Right renal pelvis (tissue), 4 donors: ENCODE measurements at places on chromosomes 4 and X.

DNA sequence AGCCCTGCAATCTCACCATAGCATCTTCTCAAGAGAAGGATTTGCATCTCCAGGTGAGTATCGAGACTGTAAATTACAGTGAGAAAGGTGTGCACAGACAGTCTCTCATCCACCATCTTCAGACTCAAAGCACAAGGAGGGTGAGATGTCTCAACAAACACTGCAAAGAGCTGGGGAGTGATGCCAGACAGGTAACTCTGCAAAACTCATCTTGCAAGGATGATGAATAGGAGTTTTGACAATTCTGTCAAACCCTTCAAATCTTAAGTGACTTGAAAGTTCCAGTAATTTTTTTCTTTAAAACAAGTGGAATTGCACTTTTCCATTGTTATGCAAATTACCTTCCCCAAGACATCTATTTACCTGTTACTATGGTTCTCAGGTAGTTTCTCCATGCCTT is 277.2 kb upstream of the VCX3A start:
- DNase-seq, result no peak

GRCh38 chrX:121008920-121009319 is 23.4 kb upstream of the CT47A1 start:
- no peak for DNase-seq

DNA sequence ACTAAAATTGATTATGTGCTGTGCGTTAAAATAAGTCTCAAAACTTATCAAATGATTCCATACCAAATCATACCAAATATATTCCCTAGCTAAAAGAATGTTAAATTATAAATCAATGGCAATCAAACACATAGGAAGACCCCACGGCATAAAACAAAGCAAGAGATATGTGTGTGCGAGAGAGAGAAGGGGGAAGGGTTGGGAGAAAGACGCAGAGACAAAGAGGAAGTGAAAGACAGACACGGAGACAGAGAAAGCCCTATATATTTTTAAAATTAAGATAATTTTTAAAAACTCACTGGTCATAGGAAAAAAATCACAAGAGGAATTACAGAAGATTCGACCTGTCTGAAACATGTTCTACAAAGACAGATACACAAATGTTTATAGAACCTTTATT is 371.4 kb downstream of the NLGN4X start:
- no peak for DNase-seq

DNA sequence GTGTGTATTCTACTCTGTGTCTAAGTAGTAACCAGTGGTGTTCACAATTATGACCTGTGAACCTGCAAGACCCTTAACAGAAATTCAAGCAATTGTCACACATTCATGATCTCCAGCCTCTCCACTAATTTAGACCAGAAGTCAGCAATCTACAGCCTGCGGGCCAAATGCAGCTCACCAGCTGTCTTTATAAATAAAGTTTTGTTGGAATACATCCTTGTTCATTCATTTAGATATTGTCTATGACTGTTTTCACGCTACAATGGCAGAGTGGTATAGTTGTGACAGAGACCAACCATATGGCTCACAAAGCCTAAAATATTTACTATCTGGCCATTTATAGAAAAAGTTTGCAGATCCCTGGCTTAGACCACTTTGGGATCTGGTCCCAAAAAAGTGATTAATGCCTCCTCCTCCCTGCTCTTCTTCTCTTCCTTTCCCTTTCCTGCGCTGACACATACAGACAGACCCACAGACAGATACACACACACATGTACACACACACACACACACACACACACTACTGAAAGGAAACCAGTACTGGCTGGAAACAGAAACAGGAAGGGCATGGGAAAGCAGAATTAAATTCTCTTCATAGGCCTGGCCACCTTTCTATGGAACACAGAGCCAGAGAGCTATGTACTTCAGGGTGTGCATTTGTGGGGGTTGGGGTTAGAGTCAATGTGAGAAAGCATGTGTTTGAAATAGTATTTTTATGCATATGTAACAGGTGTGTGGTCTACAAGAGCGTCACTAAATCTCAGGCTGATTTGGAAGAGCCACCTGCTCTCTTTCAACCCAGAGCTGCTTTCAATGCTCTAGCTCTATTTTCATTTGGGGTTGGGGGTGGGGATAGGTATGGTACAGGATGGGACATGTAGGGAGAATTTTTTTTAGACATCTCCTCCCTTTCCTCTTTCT is 49.7 kb upstream of the TMEM164 start:
- DNase-seq, result no peak

GRCh38 chrX:41076742-41077141 is 8.5 kb upstream of the USP9X start:
- DNase-seq, result no peak

- no peak for DNase-seq
Observed at GRCh38 chrX:39335513-39336235, 534.4 kb downstream of the MID1IP1 start.

DNA sequence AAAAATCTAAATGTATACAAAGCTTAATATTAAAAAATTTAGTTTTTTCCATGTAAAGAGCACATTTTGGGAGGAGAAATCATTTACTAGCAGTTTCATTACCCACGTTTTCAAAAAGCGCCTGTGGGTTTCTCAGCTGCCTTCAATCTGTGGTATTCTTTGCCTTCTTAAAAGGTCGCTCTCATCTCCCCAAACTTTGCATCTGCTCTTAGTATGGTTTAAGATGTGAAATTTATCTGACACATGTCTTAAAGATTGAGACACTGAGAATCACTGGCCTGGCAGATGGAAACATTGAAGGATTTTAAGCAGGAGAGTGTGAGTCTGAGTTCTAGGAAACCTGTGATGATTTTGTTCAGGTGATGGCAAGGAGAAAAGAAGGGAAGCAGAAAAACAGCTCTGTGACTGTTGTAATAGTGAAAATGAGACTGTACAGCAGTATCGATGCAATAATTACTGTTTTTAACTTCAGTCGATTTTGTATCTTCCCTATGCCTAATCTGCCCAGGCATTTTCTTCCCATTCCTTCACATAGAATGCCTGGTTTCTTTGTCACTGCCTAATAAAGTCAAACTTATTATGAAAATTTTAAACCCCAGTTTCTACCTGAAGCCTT is 75.9 kb downstream of the PAQR3 start:
- no peak for DNase-seq

DNA sequence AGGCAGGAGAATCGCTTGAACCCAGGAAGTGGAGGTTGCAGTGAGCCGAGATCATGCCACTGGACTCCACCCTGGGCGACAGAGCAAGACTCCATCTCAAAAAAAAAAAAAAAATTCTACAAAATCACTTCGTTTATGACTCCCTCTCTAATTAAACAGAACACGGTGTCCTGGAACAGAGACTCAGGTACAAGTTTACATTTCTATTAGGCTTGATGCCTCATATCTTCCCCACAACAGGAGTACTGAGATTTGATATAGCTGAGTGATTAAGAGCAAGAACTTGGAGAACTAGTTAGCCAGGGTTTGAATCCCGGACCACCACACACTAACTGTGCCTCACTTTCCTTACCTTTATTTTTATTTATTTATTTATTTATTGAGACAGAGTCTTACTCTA is 42.2 kb upstream of the KLF3 start:
- no peak for DNase-seq

DNA sequence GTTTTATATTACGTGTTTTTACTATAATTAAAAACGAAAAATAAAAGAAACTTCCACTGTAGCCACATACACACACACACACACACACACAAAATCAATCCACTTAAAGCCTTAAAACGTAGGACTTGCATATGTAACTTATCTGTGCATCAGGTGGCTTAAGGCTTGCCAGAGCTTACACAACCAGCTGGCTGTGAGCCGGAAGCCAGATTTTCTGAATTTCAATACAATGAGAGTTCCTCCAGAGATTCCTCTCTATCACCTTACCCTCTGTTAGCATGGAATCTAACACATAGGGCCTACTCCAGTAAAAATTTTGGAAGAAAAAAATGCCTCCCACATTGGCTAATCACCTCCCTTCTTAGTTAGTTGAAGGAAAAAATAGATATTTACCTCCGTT is 27.9 kb upstream of the SLITRK4 start:
- no peak for DNase-seq

- no peak for DNase-seq
Observed at GRCh38 chr4:170247596-170247995, 157.8 kb upstream of the AADAT start.

DNA sequence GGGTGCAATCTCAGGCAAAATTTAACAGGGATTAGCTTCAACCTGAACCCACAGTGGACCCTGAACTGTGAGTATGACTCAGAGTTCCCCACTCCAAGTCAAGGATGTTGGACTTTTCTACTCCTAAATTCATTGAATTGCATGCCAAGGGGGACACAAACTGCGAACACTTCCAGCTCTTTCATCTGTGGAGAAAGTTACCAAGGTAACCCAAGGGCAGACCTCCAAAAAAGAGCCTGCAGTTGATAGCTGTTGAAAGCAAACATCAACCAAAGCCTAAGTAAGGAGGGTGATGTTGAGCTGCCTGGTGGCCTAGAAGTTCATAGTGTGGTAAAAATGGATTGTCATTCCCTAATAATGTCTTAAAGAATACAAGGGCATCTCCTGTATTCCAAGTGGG is 1242.9 kb downstream of the C4orf33 start:
- DNase-seq, result no peak

GRCh38 chr4:17911608-17912007 is 100.8 kb downstream of the NCAPG start:
- DNase-seq, result no peak

GRCh38 chrX:17633546-17633945 is 103.7 kb upstream of the SCML1 start:
- no peak for DNase-seq

GRCh38 chrX:152108527-152108926 is 29.9 kb downstream of the MAGEA10 start:
- DNase-seq, result no peak

DNA sequence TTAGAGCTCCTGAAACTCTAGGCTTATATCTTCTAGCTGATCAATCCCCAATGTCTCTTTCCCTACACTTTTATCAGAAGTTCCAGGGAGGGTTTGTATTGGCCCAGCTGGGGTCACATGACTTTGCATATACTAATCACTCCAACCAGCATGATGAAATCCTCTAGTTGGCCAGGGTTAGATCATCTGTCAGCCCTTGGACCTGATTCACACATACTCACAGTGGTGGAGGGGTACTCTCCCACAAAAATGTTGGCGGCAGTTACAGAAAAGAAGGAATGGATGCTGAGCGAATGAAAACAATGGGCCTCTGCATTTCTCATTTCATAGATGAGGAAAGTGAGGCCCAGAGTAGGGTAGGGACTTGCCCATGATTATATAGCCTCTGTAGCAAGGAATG is 151.1 kb downstream of the PJA1 start:
- no peak for DNase-seq

- no peak for DNase-seq
Observed at GRCh38 chr4:120266602-120267001, 200.0 kb upstream of the MAD2L1 start.

DNA sequence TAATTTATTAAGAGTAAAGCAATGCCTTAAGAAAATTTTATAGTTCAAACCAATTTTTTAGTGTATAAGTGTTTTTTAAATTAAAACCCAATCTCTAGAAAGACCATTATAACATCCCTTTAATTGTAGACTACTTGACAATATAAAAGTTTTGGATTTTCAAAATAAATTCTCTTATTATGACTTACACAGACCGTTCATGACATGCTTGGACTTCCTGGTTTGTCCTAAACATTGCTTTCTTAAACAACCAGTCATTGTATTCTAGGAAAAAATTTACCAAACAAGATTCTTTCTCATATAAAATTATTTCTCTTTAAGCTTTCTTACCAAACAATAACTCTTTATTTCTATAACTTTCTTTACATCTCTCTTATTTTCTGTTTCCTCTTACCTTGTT is 49.0 kb upstream of the CXorf51A start:
- no peak for DNase-seq

DNA sequence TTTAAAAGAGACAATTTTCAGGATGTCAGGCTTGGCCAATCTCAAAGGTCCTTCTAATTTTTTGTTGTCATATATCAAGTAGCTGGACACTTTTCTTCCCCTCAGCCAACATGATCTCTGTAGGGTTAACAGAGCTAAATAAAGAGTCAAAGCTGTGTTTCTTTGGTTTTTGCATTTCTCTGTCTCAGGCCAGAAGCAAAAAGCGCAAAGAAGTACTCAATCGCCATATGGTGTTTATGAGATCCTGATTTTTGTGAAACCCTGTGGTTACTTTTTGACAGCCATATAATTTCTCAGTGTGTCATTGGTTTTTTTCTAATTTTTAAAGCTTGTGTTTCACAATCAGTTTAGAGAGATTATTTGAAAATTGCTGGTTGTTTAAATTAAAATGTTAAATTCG is 111.9 kb downstream of the MAPK10 start:
- no peak for DNase-seq

DNA sequence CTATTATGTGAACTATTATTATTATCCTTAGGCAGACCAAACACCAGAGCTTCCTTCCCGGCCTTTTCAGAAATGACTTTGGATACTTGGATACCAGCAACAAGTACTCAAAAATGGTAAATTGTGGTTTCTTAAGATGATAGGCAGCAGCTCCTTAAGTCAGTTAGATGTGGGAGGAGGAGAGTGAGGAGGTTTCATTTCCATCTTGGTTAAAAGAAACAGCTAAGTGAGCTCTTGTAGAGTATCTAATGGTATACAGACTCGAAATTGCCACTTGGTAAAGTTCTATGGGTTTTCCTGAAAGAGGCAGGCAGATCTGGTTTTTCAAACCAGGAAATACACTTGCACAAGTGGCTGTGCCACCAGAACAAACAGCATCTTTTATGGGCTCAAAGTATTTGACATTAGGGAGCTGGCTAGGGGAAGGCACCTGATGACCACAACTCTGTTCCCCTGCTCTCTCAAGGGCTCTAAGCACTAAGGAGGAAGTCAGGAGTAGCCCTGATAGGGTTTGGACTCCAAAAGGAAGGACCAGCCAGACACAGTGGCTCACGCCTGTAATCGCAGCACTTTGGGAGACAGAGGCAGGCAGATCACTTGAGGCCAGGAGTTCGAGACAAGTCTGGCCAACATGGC is 130.9 kb downstream of the TMEM164 start:
- no peak for DNase-seq

- no peak for DNase-seq
Observed at GRCh38 chrX:42422961-42423360, 355.0 kb downstream of the PPP1R2C start.

DNA sequence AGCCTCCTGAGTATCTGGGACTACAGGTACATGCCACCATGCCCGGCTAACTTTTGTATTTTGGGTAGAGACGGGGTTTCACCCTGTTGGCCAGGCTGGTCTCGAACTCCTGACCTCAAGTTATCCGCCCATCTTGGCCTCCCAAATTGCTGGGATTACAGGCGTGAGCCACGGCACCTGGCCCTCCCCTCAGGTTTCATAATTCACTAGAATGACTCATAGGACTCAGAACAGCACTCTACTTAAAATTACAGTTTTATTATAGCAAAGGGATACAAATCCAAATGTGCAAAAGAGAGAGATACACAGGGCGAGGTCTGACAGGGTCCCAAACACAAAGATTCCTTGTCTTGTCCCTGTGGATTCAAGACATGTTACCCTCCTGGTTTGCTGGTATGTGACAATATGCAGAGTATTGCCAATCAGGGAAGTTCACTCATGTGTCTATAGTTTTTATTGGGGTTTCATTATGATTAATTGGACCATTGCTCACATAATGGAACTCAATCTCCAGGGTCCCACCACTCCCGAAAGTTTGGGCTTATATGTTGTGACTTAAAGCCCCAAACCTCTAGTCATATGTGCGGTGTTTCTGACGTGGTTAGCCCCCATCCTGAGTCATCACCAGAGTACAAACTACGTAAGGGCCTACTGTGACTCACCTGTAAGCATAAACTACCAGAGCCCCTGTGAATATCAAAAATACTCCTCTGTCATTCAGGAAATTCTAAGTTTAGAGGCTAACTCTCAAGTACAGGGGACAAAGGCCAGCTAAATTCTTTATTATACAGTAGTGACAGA is 5.2 kb downstream of the YIPF6 start:
- no peak for DNase-seq
